ENCODE measurements at places on chromosomes 4 and X.

DNA sequence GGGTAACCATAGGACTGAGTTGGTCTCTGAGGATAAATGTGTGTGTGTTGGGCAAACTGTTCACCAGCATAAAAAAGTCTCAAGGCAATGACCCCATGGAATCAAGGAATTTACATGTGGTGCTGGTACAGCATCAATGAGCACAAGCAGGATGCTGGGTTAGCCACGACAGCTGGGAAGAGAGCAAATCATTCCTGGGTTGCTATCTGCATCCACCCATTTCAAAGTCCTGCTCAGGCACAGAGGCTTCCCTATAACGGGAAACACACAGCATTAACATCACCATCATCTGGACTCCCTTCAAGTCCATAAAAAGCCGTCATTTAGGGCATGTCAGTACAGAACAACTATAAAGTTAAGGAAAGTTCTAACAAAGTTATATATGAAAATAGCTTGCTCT is 41.6 kb downstream of the CCDC149 start:
- DNase-seq = no peak

DNA sequence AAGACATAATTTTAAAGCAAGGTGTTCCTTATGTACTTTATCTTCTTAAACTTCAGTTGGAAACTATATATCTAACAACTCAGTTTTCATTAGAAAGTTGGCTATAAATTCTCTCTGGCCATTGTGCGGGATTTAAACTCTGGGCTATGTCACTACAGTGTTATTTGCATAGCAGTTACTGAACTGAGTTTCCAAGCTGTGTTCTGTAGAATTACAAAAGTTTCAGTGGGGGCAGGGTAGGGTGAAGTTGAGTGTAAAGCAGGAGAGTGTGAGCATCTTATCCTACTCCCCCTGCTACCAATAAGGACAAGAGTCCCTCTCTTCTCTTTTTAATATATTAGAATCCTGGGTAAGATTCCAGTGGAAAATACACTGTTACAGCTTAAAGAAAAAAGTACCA is 254.5 kb upstream of the SLITRK2 start:
- no peak for DNase-seq

DNA sequence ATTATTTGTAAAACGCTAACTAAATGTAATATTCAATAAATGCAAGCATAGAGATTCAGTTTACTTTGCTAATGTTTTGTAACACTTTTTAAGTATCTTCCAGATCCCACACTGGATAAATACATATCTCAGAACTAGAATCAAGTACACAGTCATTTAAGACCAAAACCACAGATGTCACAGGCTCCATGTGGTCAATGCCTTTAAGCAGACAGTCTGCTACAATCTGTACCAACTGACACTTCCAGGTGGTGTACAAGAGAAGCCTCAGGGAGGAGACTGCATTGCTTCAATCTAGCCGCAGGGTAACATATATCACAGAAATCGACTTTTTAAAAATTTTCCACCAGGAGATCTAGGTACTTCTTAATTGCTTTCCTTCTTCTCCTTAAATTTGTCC is 229.6 kb upstream of the DIAPH2 start:
- DNase-seq = no peak

DNA sequence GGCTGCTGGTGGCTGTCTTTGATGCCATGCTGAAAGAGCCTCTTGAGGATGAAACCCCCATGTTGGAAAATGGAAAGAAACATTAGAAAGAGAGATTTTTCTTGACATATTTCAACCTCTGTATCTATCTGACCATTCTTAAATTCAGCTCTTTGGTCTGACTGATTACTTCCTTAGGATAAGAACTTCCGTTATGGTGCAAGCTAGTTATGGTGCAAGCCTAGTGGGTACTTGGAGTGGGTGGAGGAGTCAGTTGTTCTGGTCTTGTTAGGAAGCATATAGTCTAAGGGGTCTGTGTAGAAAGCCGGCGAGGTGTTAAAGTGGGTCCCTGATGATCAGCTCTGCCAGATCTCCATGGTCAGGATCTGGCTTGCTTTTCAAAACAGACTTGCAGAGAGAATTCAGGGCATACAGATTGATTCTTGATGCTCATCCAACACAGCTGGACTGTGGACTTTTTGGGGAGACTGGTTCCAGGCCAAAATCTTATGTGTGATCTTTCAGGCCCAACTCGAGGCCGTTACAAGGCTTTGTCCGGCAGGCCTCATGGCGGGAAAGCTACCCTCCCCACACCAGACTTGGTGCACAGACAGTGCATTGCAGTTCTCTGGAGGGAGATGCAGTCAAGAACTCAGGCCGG is 82.8 kb upstream of the BOD1L1 start:
- no peak for DNase-seq

DNA sequence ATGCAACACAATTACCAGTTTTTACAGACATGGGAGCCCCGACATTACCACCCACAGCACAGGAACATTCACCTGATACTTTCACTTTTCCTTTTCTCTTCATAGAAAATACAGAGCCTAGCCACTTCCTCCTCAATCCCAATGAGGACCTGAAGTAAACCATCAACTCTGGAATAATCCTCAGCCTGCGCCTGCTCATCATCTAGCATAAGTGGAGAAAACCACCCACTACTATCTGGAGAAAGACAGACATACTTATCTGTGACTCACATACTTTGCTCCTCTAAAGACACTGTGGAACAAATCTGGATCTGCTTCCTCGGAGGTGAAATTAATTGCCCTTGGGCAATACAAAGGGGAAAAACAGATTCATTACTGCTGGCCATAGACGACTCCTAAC is 47.8 kb downstream of the ZCCHC13 start:
- DNase-seq = no peak

DNA sequence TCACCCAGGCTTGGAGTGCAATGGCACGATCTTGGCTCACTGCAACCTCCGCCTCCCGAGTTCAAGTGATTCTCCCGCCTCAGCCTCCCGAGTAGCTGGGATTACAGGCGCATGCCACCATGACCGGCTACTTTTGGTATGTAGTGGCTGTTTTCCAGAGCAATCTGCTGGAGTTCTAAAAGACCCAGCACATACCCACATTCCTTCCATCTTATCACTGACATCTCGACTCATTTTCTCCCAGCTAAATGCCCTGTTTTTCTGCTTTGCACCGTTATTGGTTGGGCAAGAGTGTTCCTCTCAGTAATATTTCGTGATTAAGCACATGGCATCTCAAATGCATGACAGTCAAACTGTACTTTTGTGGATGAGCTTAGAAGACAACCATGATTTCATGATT is 53.7 kb downstream of the PRKX start:
- DNase-seq = no peak

DNA sequence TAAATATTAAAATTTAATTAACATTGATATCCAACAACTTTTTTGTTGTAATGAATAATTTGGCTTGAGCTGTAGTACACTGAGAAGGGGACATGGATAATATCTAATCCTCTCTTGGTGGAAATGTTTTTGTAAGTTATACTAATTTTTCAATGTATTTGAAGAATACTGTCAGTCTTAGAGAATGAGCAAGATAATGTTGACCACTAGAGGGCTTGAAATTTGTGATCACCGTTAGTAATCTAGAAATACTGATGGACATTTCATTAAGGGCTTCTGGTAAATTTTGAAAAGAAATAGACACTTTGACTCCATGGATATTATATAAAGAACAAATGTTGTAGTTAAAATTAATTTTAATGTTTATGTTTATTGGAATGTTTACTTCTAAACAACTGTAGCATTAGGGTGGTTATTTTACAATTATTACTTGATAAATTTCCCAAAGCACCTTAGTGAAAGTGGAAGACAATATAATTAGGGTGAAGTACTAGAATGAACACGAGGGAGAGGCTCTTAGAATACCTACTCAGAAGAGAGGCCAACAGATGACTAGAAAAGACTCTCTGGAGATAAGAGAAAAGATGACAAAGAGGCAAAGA is 20.0 kb upstream of the CAMK2D start:
- no peak for DNase-seq

DNA sequence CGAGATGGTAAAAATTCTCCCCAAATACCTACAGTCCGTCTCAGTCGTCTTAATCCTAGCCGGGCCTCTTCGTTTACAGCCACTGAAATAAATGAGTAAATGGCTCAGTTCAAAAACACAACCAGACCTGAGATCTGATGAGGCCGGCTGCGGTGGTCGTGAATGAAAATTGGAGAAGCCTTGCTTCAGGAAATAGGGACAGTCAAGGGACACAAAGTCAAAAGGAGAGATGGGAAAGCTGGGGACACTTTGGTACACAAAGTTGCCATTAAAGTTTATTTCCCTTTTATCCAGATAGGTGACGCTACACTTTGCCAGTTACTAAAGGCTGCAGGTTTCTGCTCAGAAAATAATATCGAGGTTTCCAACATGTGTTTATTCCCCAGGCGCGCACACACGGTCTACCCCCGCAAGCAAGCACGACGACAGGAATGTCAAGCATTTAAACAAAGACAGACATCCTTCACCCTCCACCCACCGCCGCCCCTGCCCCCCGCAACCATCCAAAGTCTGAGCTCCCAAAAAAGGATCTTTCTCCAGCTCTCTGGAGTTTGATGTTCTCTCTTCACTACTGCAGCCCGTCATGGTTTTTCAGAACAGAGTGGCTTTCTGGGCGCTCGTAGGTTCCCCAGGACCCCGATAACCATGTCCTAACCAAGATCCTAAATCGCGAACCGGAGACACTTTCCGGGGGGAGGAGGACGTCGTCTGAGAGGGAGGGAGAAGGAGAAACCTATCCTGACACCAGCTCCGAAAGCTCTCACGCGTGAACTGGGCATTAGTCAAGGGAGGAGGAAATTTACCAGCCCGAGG is 1.3 kb upstream of the PCDH7 start:
- DNase-seq = no peak

GRCh38 chrX:155592981-155593380 is 19.8 kb downstream of the TMLHE start:
- no peak for DNase-seq

- no peak for DNase-seq
Observed at GRCh38 chr4:47954245-47954644, 39.9 kb upstream of the NFXL1 start.

- no peak for DNase-seq
Observed at GRCh38 chr4:88791274-88791673, 93.6 kb upstream of the NAP1L5 start.
